ENCODE measurements at places on chromosomes 3 and 15.

DNA sequence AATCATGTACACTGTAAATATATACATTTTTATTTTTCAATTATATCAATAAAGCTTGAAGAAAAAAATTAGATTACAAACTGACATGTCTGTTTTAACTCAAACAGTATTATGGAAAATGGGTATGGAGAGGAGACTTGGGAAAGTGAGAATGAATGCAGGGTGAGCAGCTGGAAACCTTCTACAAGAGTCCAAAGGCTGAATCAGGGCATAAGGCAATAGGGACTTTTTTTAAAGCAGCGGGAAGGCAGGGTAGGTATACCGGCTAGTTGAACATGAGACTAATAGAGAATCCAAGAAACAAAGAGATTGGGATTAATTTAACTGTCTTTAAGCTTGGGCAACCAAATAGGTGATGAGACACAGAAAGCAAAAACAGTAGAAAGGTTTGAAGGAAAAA lies 145.3 kb downstream of the NR1I2 start:
- no peak for DNase-seq

GRCh38 chr3:161203485-161204098 lies 17.5 kb upstream of the NMD3 start:
- DNase-seq, result no peak

GRCh38 chr15:71279757-71280141 lies 164.5 kb downstream of the THSD4 start:
- no peak for DNase-seq

GRCh38 chr15:50137330-50137761 lies 18.3 kb upstream of the ATP8B4 start:
- peak; percentile 41 for DNase-seq

DNA sequence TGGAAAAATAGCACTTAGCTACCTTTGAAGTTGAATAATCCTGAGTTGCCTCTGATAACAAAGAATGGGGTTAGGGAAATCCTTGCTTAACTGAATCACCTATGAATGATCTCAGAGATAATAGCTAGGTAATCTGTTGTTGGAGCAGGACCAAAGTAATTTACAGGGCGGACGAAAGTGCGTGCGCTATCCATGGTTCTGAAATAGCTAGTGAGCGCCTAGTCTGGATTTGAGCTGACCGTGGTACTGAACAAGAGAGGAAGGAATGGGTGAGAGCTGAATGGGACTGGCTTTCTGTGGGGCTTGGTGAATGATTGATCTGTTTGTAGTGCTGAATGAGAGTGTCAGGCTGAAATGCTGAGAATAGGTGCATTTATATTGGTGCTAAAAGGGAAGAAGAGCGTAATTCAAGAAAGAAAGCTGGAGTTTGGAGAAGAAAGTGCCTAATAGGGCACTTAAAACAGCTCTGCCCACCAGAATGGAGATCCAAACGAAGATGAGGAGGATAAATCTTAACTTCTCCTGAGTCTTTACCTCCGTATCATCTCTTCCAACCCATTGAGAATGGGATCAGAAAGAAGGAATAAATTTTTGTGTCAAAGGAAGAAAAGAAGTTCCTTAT lies 10.1 kb downstream of the SCN10A start:
- DNase-seq, result peak; percentile 34

- no peak for DNase-seq
These were observed 1.2 kb upstream of the ST8SIA2 start for GRCh38 chr15:92392462-92392861.

DNA sequence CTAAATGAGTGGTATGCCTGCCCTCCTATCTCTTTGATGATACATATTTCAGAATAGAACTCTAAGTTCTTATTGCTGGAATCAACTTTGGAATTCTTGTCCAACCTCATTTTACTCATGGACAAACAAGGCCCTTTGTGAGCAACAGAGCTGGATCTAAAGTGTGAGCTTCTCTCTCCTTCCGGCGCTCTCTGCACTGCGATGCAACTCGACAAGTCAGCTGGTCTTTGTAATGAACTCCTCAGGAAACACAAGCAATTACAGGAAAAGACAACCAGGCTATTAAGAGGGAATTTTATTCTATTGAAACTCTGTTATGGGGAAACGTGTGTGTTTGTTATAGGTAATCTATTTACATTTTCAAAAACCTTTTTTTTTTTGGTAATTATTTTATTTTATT lies 20.3 kb upstream of the NRROS start:
- no peak for DNase-seq

DNA sequence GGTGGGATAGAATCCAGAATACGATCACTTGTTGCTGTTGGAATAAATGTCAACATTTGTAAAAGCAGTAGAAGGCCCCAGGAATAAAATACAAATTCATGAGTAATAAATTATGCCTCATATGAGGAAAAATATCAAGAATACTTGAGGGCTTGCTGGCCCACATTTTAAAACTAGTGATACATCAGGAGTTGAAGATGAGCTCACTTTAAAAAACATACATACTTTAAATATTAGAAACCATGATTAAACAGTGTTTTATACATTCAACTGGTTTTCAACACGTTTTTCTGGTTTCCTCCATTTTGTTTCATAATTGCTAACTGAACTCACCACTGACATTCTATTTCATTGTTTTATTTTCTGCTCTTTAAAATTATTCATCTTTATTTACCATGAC lies 141.4 kb downstream of the TFG start:
- DNase-seq, result no peak

DNA sequence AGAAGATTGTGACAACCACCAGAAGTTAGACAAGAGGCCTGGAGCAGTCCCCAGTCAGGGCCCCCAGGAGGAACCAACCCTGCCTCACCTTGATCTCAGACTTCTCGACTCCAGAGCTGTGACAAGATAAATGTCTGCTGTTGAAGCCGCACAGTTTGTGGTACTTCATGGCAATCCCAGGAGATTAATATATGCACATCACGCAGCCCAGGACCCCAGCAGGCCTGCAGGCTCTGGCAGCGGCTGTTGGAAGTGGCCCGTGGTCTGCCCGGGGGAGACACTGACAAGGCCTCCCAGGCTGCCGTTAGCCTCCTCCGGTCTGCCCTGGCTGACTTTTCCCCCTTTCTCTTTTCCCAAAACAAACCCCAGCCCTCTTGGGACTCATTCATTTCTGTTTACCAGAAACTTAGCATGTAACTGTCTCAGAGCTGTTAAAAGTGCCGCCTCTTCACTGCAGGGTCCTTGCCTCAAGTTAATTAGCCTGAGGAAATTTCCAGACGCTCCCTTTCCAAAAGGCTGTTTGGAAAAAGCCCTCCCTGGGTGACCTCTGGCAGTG lies 183.5 kb upstream of the LYSMD4 start:
- no peak for DNase-seq

DNA sequence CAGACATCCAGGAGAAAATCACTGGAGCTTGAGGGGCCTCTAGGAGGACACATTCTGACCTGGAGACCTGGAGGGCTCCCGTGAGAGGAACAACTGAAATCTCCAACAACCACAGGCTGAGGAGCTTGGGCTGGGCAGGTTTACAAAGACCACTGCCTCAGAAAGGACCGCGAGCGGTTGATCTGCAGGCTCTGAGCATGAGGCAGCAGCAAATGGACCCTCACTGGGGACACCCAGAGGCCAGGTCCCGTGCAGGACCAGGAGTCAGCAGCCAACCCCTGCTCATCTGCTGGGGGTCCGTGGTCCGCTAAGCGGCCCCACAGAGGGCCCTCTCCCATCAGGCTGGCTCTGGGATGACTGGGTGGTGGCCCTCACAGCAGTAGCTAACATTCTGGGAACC lies 10.5 kb upstream of the EPHB3 start:
- DNase-seq, result no peak

- no peak for DNase-seq
These were observed 234.9 kb upstream of the LMCD1 start for GRCh38 chr3:8266730-8267131.

DNA sequence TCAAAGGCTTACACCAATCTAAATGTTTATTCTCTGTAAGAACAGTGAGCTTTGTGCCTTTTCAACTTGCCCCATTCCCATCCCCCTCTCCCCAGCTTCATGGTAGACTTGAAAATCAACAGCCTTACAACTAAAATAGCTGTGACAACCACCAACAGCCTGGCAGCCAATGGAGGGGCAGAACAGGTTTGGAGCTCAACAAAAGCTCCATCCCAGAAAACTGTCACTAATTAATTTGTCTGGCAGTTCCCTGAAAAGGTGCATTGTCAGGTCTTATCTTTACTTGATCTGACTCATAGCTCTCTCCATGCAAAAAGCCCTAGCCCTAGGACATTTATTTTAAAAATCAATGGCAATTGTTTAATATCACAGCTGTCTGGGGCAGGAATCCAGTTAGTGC lies 22.6 kb downstream of the MTHFS start:
- DNase-seq, result no peak

DNA sequence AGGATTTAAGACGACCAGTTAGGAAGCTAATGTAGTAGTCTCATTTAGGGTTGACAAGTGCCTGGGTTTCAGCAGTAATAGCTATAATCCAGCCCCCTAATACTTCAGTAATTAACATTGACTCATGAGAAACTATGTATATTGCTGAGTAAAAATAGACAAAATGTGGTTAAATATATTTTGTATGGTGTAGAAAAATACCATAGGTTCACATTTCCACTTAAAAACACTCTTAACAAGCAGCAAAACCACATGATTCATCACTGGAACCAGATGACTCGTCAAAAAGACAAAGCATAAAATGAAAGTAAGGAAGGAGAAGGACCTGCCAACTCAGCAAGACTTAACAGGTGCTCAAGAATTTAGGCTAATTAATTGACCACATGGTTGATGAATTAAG lies 288.9 kb downstream of the EFHB start:
- DNase-seq, result no peak

DNA sequence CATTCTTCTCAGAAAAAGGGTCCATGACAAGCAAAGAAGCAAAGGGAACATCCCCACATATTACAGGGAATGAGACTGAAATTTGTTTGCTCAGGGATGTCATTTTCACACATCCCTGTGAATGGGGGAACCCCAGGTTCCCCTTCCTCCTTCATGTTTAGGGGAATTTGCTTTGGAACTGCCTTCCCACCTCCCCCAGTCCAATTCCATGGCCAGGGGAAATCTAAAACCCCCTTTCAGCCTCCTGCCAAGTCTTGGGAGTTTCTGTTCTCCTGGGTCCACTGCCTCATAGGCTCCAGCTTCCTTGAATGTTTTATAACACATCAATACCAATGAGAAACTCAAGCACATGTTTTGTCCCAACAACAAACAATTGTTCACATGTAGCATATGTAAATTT lies 297.5 kb upstream of the CTNNB1 start:
- no peak for DNase-seq

GRCh38 chr15:51909584-51909983 lies 62.0 kb downstream of the LEO1 start:
- DNase-seq, result no peak

GRCh38 chr15:72197460-72198355 lies at the start of gene GRAMD2A:
Gene GRAMD2A, minus strand, starts transcription at chr15:72197787.
- peak; percentile 46 for DNase-seq

DNA sequence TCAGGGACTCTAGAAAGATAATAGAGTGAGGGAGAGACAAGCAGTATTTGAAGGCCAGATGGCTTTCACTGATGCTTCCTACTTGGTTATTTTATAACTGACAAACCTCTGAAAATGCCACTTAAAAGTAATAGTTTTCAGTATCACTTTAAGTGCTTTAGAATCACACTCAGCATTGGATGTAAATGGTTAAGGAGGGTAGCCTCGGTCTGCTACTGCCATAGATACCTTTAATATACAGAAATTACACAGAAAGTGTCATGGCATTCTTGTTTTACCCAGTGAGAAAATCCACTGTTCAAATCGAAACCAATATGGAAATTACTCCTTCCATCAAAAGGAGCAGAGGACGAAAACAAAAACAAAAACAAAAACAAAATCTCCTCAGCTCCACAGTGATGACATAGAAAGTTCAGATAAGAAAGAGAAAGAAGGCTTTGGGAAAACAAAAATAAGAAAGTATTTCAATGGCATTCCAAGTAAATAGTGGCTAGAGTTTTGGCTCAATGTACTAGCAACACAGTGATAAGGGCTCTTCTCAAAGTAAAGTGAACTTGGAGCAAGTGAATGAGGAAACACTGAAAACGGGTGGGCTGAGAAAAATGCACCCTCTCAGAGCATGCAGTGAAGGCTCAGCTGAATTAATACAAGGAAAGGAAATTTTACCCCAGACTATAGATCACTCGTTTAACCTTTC lies 43.2 kb upstream of the CD47 start:
- no peak for DNase-seq

GRCh38 chr3:160720123-160720746 lies 35.8 kb upstream of the PPM1L start:
- no peak for DNase-seq

DNA sequence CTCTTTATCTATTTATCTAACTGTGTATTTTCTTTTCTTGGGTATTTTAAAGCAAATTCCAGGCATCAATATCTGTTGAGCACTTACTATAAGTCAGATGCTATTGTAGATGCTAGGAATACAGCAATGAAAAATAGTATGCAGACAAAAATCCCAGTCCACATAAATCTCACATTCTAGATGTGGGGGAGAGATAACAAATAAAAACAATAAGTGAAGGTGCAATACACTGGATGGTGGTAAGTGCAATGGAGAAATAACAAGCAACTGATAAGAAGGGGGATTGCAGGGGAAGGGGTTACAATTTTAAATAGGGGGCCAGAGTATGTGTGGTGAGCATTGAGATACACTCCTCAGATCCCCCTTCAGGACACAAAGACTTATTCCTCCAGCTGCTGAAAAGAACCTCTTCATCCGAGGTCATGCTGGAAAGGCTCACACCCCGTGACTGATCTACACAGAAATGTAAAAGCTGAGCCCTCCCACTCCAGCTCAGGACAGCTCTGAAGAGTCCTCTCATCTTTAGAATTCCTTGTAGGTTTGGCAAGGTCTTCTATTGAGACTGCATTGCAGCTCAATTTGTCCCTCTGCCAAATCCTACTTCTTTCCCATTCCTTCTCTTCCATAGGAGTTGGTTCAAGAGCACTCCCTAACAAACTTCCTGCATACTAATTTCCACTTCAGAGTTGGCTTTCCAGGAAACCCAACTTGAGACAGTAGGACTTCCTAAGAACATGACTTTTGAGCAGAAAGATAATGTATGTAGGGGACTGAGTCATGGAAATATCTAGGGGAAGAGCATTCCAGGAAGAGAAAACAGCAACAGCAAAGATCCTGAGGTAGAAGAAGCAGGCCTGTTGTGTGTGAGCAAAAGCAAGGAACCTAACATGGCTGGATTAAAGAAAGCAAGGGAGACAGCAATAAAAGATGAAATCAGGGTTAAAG lies 8.1 kb upstream of the SCG3 start:
- DNase-seq, result no peak

GRCh38 chr15:95839367-95839782 lies 491.1 kb upstream of the NR2F2 start:
- DNase-seq, result no peak

GRCh38 chr15:22227411-22228100 lies 147.2 kb downstream of the OR4M2 start:
- DNase-seq, result no peak

Measured in stimulated activated CD4-positive, alpha-beta T cell treated with anti-CD3 and anti-CD28 coated beads, Interleukin-2, amount 100 ng/mL, for 48 hours (primary cell).